Stimulated activated CD4-positive, alpha-beta T cell treated with anti-CD3 and anti-CD28 coated beads, Interleukin-1b, Interleukin-23, amount 100 ng/mL, for 1 hour (primary cell): ENCODE measurements at places on chromosomes 13 and 19.

- no peak for DNase-seq
Measured at GRCh38 chr13:102003848-102004570, 397.8 kb downstream of the FGF14 start.

DNA sequence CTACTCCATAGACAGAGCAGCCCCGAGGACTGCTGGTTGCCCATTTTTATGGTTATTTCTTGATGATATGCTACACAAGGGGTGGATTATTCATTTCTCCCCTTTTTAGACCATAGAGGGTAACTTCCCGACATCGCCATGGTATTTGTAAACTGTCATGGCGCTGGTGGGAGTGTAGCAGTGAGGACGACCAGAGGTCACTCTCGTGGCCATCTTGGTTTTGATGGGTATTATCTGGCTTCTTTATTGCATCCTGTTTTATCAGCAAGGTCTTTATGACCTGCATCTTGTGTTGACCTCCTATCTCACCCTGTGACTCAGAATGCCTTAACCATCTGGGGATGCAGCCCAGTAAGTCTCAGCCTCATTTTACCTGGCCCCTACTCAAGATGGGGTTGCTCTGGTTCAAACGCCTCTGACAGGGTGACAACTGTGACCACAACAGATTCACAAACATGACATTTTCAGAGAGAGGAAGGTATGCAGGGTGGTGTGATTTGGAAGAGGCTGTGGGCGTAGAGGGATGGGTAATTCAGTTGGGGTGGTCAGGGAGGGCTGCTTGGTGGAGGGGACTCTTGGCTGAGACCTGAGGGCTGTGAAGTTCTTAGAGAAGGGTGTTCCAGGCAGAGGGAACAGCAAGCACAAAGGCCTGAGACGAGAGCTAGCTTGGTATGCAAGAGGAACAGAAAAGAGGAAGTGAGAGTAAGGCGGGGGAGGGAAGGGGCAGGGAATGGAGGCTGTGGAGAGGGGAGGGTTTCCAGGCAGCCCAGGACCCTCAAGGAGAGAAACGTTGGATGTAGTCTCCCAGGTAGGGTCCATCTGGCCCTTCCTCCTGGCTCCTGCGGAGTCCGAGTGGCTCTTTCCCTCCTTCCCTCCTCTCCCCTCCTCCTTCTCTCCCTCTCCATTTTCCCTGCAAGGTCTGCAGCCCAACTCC lies 23.5 kb downstream of the FAM187B start:
- no peak for DNase-seq

DNA sequence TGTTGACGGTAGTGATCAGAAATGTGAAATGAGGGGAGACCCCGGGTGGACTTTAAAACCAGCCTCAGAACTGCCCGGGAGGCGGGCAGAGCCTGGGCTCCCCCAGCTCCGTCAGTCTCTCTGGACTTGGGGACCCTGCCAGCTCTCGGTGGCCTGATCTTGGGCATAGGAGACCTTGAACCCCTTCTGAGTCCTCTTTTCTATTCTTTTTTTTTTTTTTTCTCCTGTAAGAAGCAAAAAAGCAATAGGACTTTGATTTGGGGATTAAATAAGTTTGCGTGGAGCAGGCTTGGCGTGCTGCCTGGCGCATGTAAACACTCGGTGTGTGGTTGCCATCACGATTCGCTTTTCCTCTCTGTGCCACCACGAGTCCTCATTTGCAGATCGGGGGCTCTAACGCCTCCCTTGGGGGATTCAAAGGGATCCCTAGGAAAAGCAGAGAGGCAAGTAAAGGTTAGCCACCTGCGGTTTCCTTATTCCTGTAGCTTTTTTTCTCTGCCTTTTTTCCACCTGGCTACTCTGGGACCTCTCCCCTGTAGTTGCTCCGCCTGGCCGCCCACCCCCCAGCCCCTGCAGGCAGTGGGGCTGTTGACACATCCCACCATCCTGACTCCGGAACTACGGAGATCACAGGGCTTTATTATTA lies 1.3 kb downstream of the SAFB start:
- no peak for DNase-seq

DNA sequence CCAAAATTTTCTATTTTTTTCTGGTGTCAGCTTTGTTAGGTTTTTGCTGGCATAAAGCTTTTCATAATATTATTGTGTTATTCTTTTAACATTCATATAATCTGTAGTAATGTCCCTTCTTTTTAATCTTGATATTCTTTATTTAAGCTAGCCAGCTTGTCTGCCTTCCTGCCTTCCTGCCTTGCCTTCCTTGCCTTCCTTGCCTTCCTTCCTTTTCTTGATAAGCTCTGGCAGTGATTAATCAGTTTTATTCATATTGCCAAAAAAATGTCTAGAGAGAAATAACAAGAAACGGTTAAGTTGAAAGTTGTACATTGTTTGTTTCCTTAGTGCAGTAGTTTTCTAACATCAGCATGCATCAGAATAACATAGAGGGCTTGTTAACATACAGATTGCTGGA lies 257.5 kb downstream of the MAB21L1 start:
- DNase-seq = no peak

DNA sequence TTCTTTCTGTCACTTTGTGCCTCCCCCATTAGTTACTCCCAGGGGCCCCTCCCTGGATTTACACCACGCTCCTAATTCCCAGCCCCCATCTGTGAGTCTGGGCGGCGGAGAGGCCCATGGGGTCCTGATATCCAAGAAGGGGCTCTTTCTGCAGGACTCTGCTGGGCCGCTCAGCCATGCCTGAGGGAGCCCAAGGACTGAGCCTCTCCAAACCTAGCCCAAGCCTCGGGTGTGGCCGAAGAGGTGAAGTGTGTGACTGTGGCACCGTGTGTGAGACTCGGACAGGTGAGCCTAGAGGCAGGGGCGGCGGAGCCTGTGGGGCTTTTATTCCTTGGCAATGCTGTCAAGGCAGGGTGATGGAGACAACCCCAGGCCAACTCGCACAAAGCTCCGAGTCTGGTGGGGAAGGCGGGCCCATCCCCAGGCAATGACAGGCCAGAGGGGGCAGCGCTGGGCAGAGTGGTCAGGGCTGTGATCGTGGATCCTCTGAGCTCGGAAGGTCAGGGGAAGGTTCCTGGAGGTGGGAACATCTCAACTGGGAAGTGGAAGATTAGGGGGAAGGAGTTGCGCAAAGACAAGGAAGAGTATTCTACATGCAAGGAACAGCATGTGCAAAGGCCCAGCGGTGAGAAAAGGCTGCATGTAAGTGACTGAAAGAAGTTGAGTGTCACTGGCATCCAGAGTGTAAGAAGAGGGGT lies 1.6 kb downstream of the PLEKHG2 start:
- no peak for DNase-seq

DNA sequence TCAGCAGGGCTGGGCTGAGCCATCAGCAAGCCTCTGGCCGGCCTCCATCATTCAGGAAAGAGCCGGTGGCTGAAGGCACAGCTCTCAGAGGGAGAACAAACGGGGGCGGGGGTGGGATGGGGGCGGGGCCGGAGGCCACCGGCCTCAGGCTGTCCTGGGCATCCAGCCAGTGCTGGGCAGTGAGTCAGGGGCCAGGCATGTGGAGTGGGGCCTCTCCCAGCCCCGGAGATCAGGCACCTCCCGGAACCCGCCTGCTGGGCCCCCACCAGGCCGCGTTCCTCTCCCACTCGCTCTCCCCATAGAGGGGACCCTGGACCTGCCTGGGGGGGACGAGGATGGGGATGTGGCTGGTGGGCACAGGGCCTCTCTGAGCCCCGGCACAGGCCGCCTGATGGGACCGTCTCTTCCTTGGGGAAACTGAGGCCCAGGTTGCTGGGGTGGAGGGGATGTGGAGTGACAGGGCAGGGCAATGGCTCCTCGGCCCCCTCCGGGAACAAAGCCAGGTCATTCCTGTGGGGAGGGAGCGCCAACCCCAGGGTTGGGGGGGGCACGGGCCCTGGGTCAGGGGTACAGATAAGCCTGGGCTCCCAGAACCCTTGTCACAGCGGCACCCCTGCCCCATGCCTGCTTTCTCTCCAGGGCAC lies 12.9 kb downstream of the SPC24 start:
- DNase-seq = no peak

- no peak for DNase-seq
Measured at GRCh38 chr19:19459073-19459472, 53.6 kb downstream of the GATAD2A start.

- DNase-seq = no peak
Measured at GRCh38 chr13:111062966-111063365, 52.1 kb upstream of the ARHGEF7 start.

DNA sequence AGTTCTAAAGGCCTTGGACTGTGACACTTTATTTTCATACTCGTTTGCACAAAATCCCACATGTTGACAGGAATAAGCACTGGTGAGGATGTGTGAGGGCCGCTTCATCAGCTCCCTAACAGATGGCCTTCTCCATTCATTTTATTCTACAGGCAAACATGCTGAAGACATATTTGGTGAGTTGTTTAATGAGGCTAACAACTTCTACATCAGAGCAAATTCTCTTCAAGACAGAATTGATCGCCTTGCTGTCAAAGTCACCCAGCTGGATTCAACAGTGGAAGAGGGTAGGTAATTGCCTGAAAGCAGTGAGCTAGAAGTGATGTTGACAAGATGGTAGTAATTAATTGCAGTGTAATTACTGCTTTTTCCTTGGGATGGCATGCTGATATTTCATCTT lies 95.7 kb downstream of the GPR12 start:
- no peak for DNase-seq

DNA sequence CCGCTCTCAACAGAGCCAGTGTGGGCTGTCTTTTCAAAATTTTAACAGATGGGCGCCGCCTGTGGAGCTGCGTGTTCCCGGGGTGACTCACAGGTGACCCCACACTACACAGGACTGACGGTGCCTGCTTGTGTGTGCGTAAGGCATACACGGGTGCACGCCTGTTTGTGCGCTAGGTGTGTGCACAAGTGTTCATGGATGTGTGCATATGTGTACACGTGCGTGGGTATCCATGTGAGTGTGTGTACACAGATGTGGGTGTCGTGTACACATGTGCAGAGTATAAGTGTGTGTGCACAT lies 92.7 kb upstream of the SOX1 start:
- DNase-seq = no peak

GRCh38 chr19:18789422-18789869 lies 1.7 kb downstream of the COMP start:
- DNase-seq = no peak

DNA sequence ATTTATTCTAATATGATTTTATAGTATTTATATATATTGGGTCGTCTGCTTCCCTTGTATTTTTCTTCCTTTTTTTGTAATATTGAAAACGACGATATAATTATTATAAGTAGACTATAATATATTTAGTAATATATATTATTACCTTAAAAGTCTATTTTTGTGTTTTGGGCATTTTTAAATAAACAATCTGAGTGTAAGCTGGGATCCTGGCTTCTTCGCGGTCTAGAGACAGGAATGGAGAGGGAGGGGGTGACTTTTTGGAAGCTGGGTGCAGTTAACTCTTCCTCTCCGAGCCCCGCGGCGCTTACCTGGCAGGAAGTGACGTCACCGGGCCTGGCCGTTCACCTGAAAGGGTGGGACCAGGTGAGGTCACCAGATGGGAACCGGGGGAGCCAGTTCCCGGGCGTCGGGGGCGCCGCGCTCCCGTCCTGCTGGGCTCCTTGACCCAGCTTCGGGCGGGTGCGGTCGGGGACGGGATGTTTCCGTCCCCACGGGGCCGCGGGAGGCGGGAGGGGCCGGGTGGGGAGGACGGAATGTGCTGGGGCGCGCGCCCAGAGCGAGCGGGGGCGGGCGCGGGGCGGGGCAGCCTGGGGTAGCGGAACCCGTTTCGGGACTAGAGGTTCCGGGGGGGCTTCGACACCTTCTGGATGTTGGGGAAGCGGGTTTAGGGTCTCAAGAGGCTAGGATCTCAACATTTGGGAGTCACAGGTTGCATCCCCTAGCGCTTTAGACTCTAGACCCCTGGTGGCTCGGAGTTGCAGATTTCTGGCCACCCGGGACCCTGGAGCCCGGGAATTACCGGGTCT lies 2.8 kb downstream of the ZFP36 start:
- DNase-seq = peak; percentile 88

DNA sequence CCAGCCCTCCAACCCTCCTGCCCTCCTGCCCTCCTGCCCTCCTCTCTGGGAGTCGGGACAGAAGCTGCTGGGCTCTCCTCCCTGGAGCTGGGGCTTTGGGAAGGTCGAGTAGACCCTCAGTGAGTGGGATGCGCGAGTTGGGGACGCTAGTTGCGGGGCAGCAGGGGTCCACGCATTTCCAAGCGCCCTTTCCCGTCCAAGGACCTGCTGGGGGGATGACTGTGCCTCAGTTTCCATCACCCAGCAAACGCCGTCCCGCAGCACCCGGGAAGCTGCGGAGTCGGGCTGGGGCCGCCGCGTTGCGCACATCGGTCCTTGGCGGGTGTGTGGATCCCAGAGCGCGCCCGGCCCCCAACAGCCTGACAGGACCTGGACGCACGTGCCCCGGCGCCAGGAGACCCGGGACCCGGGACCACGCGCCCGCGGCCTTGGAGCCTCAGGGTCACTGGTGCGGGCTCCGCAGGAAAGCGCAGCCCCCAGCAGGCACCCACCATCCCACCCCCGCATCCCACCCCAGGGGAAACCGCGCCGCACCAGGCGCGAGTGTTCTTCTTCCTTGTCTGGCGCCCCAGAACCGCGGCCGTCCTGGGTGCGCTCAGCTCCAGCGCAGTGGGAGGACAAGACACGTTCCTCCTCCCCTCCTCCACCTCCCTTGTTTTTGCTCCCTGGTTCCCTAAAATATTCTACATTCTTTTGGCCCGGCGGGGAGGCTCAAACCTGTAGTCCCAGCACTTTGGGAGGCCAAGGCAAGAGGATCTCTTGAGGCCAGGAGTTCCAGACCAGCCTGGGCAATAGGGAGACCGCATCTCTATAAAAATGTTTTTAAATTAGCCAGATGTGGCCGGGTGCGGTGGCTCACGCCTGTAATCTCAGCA lies 9.2 kb downstream of the ONECUT3 start:
- no peak for DNase-seq

GRCh38 chr19:54517483-54517882 lies 14.9 kb downstream of the LAIR2 start:
- no peak for DNase-seq

DNA sequence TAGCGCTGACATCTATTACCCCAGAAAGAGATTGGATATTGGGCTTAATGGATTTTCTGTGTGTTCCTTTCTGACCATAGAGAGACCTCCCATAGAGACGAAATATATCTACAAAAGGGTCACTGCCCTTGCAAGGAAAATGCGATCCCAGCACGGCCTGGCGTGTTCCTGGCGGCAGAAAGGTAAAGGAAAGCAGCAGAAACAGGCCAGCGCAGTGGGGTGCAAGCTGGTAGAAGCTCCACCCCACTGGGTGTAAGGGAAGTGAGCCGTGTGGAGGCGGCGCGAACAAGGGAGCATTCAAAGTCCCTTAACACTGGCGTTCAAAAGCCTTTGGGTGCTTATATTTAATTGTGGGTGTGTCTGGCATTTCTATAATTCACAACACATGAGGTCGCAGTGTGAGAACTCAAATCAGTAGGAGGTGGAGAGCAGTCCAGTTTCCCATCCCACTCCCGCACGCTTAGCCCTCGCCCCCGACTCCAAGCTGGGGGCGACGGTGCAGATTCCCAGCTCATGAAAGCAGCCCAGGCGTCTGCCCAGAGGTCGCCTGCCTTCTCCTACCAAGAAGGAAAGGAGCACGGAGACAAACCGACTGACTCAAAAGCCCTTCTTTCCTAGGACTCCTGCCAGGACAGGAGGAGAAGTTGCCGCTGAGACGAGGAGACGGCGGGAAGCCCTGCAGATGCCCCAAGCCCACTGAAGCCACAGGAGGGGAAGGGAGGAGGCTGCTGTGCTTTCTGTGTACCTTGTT lies 478.4 kb downstream of the FOXO1 start:
- no peak for DNase-seq

GRCh38 chr13:96426167-96426566 lies 336.3 kb downstream of the HS6ST3 start:
- no peak for DNase-seq
